ENCODE measurements at places on chromosomes 3 and 15.

DNA sequence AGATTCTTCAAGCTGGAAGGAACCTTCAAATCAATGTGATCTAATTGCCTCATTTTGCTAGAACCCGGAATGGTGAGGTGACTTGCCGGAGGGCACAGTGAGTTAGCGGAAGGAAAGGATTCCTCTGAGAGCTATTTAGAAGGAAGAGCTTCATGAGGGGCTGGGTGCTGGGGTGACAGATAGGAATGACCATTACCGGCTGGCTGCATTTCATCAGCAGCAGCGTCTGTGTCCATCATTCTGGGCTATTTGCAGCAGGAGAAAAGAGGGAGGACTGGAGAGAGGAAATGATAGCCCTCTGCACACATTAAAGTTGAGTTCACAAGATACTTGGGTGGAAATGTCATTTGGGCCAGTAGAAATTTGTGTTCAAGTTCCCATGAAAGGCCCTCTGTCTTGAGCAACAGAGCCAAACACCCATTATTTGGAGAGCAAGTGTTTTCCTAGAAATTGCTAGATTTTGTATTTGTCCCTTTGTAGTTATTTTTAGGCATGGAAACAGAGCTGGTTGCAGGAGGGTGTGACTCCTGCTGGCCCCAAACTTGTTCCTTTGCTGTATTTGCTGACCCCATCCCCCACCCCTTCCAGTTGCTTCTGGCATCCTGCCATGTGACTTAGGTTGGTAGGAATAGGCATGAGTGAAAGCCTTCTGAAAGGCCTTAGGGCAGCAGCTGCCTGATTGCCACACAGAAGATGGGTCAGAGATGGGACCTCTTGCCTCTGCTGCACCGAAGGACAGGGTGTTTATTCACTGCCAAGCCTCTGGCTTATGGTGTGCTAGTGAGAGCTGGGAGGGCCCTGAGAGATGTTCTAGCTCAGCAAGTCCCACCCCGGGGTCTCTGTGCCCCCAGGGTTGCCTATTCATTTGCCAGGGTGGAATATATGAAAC is 87.5 kb upstream of the PLXNA1 start:
- no peak for DNase-seq

DNA sequence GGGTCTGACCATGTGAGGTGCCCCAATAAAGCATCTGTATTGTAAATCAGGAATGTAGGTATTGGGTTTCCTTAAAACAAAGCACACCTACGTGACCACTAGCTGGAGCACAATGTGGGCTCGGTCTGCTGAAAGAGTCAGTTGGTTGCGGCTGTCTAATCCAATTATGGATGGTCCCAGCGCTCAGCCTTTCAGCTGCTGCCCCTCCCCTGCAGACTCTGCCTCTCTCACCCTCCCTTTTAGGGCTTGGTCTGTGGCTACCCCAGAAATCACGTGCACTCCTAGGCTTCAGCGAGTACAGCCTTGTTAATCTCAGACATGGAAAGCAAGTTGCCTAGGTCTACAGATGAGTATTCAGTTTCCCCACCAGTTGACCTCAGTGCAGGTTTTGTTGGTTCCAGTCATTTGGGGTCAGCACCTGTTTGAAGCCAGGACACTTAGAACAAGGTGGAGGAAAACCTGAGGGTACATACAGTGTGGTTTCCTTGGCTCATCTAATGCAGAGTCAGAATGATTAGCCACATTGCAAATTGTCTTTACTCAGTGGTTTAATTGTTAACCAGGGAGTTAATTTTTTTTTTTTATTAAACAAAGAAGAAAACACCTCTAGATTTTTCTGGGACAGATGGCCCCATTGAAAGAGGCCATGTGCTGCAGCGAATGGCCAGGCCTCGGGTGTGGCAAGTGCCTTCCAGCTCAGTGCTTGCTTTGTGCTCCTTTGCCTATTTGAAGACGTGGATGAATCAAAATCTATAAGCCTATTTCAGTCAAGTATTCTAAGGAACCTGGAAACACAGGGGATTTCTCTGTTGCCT is 137.7 kb downstream of the IGF1R start:
- DNase-seq, result no peak

GRCh38 chr3:131361464-131362421 is 19.8 kb upstream of the NUDT16 start:
- DNase-seq, result no peak

GRCh38 chr15:36709653-36710052 is 130.2 kb downstream of the CDIN1 start:
- DNase-seq, result no peak

GRCh38 chr3:151275091-151275490 is 3.3 kb downstream of the P2RY14 start:
- no peak for DNase-seq

DNA sequence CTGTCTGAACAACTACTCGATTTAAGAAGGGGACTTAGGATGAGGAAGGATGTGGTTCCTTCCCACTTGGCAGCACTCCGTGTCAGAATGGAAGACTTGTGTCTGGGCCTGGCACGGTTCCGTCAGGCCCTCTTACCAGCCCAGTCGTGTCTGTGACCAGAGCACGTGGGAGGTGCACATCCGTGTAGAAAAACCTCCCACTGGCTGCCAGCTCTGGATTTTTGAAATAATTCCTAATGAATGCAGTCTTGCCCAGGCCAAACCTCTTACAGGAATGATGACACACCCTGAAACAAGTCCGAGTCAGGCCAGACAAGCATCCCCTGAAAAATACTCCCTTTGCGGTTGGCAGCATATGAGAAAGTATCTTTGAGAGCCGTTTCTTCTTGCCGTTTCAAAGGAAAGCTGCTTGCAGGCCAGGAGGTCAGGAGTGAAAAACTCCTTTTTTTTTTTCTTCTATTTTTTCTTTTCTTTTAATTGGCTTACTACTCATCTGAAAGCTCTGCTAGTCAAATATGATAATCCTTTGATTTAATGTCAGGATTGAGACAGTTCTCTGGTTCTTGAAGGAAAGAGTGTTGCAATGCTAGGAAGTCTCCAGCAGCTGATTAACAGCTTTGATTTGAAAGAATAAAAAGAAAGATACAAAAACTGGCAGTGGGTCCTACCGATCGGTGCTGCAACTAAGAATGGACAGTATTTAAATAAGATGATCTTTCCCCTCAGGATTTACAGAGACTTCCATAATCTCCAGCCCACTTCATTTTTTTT is 19.8 kb downstream of the IL1RAP start:
- DNase-seq, result peak; percentile 95

- DNase-seq, result no peak
Measured at GRCh38 chr3:28933337-28933736, 347.5 kb upstream of the RBMS3 start.

DNA sequence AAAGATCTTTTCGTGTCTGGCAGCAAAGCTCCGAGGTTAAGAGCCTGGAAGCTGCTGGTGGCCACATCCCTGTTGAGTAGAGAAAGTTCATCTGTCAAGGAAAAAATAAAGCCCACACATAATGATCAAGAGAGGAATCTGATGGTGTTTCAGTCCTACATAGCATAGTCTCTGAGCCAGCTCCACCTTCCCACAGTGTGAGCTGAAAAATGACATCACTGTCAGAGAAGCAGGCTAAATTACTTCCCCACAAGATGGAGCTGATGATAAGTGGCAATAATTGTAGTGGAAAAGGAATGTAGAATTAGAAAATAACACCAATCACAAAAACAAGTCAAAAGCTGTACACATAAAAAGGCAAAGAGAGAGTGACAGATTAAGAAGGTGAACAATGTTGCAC is 84.5 kb downstream of the AQP9 start:
- DNase-seq, result peak; percentile 46

GRCh38 chr3:99753268-99753975 is 64.2 kb upstream of the CMSS1 start:
- peak; percentile 75 for DNase-seq

GRCh38 chr3:55664387-55664786 is 177.3 kb upstream of the WNT5A start:
- no peak for DNase-seq

- no peak for DNase-seq
Measured at GRCh38 chr3:72275331-72275751, 490.4 kb upstream of the PROK2 start.

DNA sequence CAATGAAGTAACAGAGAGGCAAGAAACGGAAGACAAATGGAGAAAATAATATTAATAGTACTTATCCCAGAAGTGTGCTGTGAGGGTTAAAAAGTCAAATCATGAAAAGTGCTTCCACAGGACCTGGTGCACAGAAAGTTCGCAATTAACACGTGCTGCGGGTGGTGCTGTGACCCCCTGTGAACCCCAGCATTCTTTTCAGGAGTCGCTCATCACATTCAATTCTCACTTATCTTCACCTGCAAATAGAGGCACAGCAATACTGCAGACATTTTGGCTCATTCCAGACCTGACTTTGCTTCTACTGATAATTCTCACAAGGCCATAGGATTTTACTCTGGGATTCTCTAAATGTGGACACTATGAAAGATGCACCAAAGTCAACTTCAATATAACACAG is 584.4 kb downstream of the GRM7 start:
- DNase-seq, result no peak

DNA sequence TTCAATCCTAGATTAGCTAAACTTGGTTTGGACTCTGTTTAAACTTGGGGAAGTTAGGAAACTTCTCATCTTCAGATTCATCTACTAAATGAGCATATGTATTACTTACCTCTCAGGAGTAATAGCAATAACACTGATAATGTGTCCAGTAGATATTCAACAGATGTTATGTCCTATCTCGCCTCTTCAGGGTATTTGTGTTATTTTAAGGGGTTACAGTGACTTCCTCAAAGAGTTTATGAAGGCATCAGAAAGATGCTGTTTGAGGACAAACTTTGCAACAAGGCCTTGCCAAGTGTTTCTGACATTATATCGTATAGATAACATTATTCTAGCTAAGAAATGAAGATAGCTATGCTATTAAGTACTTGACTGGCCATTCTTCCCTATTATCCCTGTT is 522.3 kb downstream of the IGSF11 start:
- DNase-seq, result no peak

DNA sequence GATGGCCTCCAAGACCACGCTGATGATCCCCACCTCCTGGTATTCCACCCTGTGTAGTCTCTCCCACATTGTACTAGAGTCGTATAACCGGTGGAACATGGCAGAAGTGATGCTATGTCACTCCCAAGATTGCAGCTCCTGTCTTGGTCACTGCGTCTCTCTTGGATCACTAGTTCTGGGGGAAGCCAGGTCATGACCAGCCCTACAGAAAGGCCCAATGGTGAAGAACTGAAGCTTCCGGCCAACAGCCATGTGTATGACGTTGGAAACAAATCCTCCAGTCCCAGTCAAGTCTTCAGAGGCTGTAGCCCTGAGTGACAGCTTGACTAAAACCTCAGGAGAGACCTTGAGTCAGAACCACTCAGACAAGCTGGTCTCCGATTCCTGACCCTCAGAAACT is 61.9 kb upstream of the FNDC3B start:
- DNase-seq, result no peak

DNA sequence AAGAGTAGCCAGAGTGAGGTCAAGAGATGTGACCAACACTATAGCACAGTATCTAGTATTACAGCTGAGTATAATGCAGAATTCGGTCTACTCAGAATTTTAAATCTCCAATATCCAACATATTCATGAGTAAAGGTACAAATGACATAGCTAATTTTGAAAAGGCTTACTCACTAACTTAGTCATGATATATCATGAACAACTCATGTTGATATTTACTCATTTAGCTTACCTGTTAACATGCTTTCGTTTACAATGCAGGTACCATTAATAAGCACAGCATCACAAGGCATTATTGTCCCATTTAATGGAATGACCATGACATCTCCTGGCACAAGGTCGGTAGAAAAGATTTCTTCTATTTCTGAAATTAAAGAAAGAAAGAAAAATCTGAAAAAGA is 36.9 kb downstream of the ATP13A3 start:
- no peak for DNase-seq

DNA sequence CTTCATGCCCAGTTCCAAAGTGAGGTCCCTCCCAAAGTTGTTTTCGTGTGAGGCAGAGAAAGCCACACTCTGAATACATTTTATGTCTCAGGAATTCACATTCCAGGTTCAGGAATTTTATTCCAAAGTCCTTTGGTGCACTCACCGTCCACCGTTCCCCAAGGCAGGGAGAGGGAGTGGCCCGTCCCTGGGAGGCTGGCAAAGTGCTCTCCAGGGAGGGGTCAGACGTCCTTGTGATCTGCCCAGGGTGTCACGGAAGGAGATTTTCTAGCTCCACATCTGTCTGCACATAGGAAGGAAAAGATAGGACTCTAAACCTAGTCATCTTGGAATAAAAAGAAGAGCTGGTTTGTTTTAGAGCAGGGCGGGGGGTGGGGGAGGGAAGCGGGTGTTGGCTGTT is 47.9 kb downstream of the KLF13 start:
- DNase-seq, result no peak

- DNase-seq, result no peak
Measured at GRCh38 chr3:132694991-132695390, 27.2 kb downstream of the NPHP3 start.

- DNase-seq, result no peak
Measured at GRCh38 chr15:68183616-68184315, 21.4 kb downstream of the CALML4 start.

Data from H4 (cell line).